Lung (tissue), 17 donors: ENCODE measurements at places on chromosomes 7 and 10. TPM values are rescaled to one million over a fixed set of nuclear protein-coding genes. Genes with fewer than 3 reads are reported as not detected.

PRPS1L1 gene
- not detected for polyA plus RNA-seq

ARMC3 gene
- polyA plus RNA-seq: 4.0 TPM

LRRD1 gene
- 0.06 TPM for polyA plus RNA-seq

AUTS2 gene
- polyA plus RNA-seq: 15.4 TPM

PNLIPRP2 gene
- polyA plus RNA-seq: 0.08 TPM

PTPRE gene
- polyA plus RNA-seq: 45.7 TPM

DOCK1 gene
- polyA plus RNA-seq: 13.3 TPM

FAM20C gene
- polyA plus RNA-seq: 23.9 TPM

ZPBP gene
- not detected for polyA plus RNA-seq

FLNC gene
- polyA plus RNA-seq: 2.0 TPM

TPK1 gene
- polyA plus RNA-seq: 5.3 TPM

COBL gene
- 6.3 TPM for polyA plus RNA-seq

HMX2 gene
- polyA plus RNA-seq: not detected

ASB10 gene
- polyA plus RNA-seq: not detected

OR6V1 gene
- not detected for polyA plus RNA-seq

ODAD2 gene
- 1.8 TPM for polyA plus RNA-seq

C10orf95 gene
- 3.9 TPM for polyA plus RNA-seq

DRGX gene
- polyA plus RNA-seq: not detected

STK32C gene
- polyA plus RNA-seq: 16.9 TPM

MEST gene
- polyA plus RNA-seq: 91.1 TPM

PON2 gene
- polyA plus RNA-seq: 90.4 TPM

NUDT5 gene
- polyA plus RNA-seq: 54.7 TPM

RPEL1 gene
- not detected for polyA plus RNA-seq

SEMA3A gene
- 0.79 TPM for polyA plus RNA-seq

AKR1C4 gene
- not detected for polyA plus RNA-seq

LLCFC1 gene
- 0.22 TPM for polyA plus RNA-seq

SLC26A5 gene
- 0.06 TPM for polyA plus RNA-seq

OPN1SW gene
- polyA plus RNA-seq: not detected

RADIL gene
- polyA plus RNA-seq: 6.0 TPM

AKR1C8 gene
- 0.18 TPM for polyA plus RNA-seq

MINDY4 gene
- polyA plus RNA-seq: 5.0 TPM

C10orf88 gene
- 3.7 TPM for polyA plus RNA-seq

HUS1 gene
- 10.3 TPM for polyA plus RNA-seq

PTF1A gene
- not detected for polyA plus RNA-seq

C7orf25 gene
- 5.6 TPM for polyA plus RNA-seq

BRAT1 gene
- 23.2 TPM for polyA plus RNA-seq

LIPF gene
- 0.22 TPM for polyA plus RNA-seq

SPDYE5 gene
- polyA plus RNA-seq: 0.06 TPM

OR13A1 gene
- 0.28 TPM for polyA plus RNA-seq
